ENCODE measurements at places on chromosomes 2 and 18.

DNA sequence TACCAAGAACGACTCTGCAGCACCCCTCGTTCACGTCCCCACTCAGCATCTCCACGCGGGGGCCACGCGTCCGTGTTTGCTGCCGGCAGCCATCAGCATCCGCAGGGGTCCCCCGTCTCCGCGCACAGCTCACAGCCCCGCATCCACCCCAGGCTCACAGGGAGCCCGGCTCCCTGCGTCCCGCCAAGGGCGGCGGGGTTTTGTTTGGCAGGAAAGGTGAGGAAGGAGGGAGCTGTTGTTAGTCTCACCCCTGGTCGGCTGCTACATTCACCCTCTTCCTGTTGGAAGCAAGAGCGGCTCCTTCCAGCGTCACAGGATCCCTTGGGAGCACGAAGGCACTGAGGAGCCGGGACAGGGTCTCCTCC is 131.0 kb upstream of the CTDP1 start:
- DNase-seq = no peak

DNA sequence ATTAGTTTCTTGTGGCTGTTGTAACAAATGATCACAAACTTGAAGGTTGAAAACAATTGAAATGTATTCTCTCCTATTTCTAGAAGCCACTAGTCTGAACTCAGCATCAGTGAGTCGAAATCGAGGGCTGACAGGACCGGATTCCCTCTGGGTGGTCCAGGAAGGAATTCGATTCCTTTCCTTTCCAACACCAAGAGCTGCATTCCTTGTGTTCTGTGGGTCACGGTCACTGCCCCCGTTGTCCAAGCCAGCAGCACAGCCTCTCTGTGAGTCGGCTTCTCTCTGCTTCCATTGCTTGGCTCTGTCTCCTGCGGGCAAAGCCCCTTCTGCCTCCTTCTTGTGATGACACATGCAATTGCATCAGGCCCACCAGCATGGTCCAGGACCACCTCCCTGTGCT is 67.3 kb downstream of the SMIM21 start:
- DNase-seq = no peak

GRCh38 chr2:43219383-43220228 is 6.8 kb downstream of the ZFP36L2 start:
- peak; percentile 90 for DNase-seq

GRCh38 chr2:172336681-172337080 is 90.7 kb upstream of the ITGA6 start:
- no peak for DNase-seq

DNA sequence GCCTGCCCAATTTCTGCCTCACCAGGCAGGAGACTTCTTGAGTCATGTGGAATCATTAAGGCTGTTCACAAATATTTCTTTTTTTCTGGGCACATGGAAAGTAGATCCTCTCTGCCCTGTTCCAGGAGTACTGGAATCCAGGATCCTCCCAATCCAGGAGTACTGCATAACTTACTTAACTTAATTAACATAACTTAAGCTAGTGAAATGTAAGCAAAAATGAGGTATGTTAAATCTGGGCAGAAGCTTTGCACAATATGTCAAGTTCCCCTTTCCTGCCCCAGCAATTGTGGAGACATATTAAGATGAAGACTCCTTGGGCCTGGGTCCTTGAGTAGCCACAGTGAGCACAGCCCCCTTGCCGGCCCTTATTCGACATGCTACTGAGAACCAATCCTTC is 3.2 kb downstream of the CD207 start:
- DNase-seq = no peak

- no peak for DNase-seq
These were observed 84.4 kb downstream of the DYM start for GRCh38 chr18:49376046-49376445.

DNA sequence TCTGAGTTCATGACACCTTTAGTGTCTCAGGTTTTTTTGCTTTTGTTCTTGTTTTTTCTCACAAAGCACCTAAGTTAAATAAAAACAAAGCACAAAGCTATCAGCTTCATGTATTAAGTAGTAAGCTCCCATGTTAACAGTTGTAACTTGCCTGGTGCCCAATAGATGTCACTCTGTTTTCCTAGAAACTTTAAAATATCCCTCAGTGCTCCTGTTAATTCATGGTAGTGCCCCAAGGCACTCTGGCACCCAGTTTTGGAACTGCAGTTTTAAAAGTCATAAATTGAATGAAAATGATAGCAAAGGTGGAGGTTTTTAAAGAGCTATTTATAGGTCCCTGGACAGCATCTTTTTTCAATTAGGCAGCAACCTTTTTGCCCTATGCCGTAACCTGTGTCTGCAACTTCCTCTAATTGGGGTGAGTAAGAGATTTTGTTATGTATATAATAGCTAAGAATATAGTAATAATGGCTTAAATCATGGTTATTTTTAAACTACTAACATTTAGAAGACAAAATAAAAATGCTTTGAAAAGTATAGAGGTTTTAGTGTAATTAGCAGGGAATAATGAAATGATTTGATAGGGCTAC is 555.0 kb upstream of the TMEFF2 start:
- DNase-seq = no peak

- DNase-seq = no peak
These were observed 156.5 kb downstream of the NAPG start for GRCh38 chr18:10682368-10682714.

DNA sequence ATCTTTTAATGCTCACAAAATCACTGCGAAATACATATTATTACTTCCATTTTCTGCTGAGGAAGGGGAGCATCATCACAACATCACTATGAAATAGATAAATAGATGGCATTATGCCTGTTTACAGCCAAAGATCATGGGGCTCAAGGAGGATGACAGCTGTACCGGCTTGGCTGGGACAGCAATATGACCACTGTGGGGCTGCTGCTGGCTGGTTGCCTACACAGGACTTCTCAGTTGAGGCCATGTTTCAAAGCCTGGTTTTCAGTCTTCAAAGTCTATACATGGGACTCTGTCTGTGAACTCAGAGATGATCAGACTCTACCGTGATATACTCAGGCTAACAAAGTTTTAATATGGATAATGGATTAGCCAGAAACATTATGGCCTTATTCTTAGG is 58.7 kb downstream of the SPATS2L start:
- DNase-seq = peak; percentile 38

- DNase-seq = no peak
These were observed 1201.0 kb upstream of the LRRTM1 start for GRCh38 chr2:81505586-81505985.

- DNase-seq = no peak
These were observed 103.0 kb downstream of the DNER start for GRCh38 chr2:229611360-229611759.

- DNase-seq = no peak
These were observed 27.1 kb downstream of the ADCY3 start for GRCh38 chr2:24892928-24893327.

GRCh38 chr2:136013136-136013685 is 27.8 kb upstream of the DARS1 start:
- no peak for DNase-seq

GRCh38 chr2:127664895-127665225 is 10.5 kb downstream of the LIMS2 start:
- DNase-seq = no peak

DNA sequence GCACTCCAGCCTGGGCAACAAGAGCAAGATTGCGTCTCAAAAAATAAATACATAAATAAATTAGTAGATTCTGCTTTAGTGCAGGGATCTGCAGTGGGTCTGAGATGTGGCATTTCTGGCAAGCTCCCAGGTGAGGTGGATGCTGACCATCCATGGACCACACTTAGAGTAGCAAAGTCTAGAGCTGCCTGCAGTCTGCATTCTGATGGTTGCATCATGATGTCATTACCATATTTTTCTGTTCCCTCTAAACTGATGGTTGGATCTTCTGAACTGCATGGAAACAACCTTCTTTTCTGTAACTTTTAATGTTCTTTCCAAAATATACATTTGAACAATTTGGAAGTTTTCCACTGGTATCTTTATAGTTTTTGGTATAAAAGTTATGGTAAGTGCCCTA is 42.9 kb downstream of the MYL12B start:
- no peak for DNase-seq

- no peak for DNase-seq
These were observed 122.9 kb downstream of the MRO start for GRCh38 chr18:50696929-50697328.

GRCh38 chr2:239395524-239395923 is 5.3 kb downstream of the HDAC4 start:
- DNase-seq = no peak

GRCh38 chr2:20925265-20925889 is 102.5 kb upstream of the LDAH start:
- no peak for DNase-seq

DNA sequence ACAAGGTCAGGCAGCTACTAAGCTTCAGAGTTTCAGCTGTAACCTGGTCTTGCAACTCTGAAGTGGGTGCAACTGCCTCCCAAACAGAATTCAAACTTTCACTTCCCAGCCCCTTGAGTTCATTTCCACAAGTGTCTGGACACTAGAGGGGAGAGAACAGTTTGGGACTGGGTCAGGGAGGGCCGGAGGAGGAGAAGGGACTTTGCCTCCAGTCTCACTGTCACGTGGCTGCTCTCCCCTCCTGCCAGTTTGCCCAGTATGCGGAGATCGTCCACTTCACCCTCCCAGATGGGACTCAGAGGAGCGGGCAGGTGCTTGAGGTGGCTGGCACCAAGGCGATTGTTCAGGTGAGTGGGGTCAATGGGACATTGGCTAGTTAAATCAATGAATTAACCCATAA is 20.6 kb upstream of the ANKRD53 start:
- DNase-seq = peak; percentile 9

DNA sequence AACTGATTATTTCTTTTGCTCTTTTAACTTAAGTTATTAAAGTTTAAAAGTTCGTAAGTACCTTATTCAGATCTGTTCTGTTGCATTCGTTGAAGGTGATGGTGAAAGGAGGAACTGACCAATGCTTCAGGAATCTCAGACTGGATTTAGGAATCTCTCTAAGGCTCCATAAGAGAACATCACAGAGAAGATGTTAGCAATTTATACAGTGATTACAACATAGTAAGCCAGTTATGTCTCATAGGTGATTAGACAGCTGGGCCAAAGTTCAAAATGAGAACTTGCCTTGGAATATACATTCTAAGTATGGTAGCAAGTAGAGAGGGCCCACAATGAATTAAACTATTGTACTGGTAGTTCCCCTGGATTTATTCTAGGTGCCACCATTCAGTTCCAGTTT is 3.2 kb downstream of the MARS2 start:
- no peak for DNase-seq

DNA sequence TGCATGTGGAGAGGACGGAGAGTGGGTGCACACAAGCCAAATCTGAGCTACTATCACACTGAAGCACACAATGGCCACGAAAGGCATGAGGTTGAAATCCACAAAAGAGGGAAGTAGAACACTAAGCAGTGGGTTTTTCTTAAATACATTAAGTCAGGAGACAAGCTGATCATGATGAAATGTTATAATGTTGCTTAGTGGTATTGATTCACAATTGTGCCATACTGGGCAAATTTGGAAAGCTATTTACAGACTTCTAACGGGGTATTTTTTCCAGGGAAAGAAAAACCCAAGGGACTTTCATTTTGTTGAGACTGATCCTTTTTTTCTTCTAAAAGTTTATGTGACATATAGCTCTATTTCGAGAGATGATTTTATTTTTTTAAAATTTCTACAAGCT is 100.8 kb upstream of the CNGA3 start:
- DNase-seq = no peak

GRCh38 chr2:138132108-138132507 is 167.8 kb downstream of the HNMT start:
- DNase-seq = no peak

DNA sequence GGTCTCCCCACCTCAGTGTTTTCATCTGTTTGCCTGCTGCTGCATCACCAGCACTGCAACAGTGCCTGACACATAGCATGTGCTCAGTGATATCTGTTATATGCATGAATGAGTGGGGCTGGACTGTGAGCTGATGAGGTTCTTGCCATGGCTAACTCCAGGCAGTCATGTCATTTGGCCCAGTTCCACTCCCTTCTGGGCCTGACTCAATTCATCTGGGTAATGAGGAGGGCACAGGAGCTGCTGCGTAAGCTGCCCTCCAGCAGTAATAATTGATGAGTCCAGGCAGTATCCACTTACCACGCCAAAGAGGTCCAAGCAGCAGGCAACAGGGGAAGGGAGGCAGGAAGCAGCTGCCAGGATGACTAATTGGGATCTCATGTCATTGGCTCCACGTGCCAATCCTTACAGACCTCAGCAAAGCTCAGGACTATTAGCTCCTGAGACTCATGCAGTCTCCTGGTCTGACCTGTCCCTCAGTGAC is 34.1 kb upstream of the MAT2A start:
- DNase-seq = no peak

DNA sequence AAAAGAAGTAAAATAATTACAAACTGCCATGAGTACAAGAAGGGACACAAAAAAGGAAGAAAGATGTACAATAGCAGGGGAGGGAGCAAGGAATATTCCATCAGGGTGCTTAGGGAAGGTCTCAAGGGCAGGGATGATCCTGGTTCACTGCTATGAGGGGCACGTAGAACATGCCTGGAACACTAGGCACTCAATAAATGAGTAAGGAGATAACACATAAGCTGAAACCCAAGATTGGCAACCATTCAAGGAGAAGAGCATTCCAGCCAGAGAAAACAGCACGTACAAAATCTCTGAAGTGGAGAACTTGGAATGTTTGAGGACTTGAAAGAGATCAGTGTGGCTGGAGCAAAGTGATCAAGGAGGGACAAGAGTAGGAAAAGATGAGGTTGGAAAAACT is 103.2 kb downstream of the FAM161A start:
- no peak for DNase-seq

DNA sequence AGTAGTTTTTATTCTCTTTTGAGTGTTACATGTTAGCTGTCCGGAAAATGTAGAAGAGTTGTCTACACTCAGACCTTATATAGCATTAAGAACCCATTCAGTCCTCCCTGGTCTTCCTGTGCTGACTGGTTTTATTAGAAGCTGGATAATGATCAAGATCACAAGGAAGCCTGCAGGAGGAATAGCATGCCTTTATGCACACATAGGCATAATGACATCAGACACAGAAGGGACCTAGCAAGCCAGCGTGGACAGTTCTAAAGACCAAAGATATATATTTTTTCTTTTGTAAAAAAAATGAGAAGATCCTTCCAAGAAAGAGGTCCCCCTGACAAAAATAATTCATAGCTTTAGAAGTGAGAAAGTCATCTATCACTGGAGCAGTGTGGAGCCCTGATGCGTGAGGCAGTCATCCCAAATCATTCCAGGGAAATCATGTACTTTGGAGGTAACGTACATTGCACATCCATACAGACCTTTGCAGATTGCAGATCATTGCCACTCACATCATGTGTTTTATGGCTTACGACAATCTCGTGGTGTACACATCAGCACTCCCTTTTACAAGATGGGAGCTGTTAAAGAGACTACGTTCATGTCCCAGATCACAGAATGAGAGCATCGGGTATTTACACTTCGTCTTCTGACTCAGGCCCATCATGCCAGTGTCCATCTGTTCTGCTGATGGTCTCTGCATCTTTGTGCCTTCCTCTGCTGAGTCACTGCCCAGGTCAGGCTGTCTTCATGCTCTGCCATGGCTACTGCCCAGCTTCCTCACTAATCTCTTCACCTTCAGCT is 334.0 kb downstream of the SOCS6 start:
- DNase-seq = no peak

GRCh38 chr18:8808001-8808400 is 102.6 kb downstream of the MTCL1 start:
- DNase-seq = no peak
